ENCODE measurements at places on chromosomes 4 and X. TPM values are rescaled to one million over a fixed set of nuclear protein-coding genes. Genes with fewer than 3 reads are reported as not detected.

Gene IKBKG
- total RNA-seq = 25.2 TPM

Gene CYSLTR1
- total RNA-seq = 5.3 TPM

GRCh38 chr4:189202182-189202868 is 738.3 kb upstream of the FRG1 start:
- DNase-seq = peak; percentile 78

- DNase-seq = no peak
Observed at GRCh38 chr4:108247387-108248049, 78.8 kb upstream of the LEF1 start.

DNA sequence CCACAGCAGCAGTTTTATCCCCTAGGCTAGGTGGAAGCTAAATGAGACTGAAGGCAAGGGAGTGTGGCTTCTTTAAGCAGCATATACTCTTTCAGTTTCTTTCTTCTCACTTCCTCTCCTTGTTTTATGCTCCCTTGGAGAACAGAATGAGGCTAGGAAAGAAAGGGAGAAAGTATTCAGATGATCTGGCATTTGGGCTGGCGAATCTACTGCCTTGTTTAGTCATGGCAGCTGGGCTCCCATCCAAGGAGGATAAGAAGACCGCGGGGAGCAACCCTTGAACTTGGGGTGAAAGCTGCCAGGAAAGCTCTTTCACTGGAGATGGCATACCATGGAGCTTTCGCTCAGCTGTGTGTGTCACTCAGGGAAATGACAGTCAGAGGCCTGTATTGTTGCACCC is 72.1 kb downstream of the ARHGEF38 start:
- no peak for DNase-seq

- peak; percentile 90 for DNase-seq
Observed at GRCh38 chrX:2608638-2609430, 82.3 kb upstream of the CD99 start.

- DNase-seq = no peak
Observed at GRCh38 chr4:11715753-11716521, 287.2 kb upstream of the HS3ST1 start.

DNA sequence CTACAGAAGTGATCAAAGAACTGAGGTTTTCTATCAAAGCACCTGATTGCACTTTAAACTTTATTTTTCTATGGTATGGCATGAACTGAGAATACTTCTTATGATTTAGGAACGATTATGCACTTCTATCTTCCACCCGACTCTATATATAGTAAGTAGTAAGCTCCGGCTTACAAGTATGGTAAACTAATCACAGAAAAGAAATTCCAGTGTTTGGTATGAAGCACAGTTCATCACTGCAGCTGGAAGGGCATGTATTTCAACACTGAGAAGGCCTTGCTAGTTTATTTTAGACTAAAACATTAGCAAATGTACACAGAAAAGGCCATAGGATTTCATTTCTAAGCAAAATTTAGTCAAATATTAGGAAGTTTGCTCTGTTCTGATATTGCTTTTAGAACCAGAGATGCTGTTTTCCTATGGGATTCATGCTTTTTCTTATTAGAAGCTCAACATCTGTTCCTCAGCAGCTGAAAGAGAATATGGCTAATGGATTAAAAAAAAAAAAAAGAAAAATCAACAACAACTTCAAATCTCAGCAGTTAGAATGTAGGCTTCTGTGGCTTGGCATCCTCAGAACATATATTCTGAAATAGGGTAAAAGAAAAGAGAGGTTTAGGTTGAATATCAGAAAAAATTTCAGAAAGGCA is 273.5 kb downstream of the C4orf33 start:
- DNase-seq = no peak

DNA sequence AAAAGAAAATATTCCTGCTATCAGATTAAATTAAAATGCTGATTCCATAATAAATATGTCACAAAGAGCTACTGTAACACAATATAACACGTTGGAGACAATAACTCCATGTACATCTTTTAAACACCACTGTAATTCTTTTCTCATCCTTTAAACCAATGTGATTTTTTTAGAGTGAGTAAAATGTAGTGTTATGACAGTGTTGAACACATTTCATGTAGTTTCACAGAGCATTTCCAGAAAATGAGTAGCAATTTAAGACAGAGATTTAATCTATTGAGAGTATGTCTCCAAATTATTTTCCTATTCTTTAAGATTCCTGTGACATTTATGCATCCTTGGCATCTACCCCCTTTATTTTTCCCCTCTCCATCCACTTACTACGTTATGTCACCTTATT is 17.1 kb upstream of the PRRG1 start:
- DNase-seq = no peak

- no peak for DNase-seq
Observed at GRCh38 chr4:169945636-169946035, 80.6 kb downstream of the MFAP3L start.

DNA sequence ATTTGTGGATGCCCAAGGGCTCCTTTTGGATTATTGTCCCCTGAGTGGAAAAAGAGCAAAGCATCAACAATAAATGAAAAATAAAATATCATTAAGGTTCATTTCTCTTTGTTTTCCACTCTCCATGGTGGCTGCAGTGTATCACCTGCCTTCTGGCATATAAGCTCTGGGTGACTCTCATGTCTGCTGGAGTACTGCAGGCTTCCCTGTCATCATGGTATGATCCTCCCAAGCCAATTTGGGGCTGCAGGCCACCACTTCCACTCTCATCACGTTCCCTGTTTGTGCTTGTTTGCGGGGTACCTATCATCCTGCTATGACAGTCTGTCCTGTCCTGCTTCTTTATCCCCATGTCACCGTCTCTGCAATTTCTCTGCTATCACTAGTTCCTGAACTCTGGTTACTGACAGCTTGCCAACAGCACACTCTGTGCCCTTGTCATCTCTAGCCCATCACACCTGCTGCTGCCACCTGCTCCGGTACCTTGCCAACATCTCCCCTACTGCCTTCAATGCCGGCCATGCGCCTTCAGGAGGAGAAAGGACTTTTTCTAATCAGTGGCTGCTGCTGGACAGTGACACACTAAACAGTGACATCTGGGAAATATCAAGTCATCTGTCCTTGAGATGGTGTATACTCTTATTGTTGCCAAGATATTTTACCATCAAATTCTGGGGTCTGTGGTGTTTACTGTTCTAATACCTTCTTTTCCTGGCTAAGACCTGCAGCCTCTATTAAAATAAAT is 23.0 kb upstream of the FGF5 start:
- DNase-seq = no peak

GRCh38 chr4:7585768-7586167 is 151.0 kb upstream of the PSAPL1 start:
- no peak for DNase-seq

- DNase-seq = peak; percentile 70
Observed at GRCh38 chr4:37890801-37891259, at the start of gene TBC1D1. TSS of gene TBC1D1 (plus strand) at chr4:37891084. CDS start at chr4:37902096, 11,012 bp downstream.

- DNase-seq = no peak
Observed at GRCh38 chr4:17667253-17667652, 52.8 kb downstream of the MED28 start.

GRCh38 chrX:130155564-130155963 is 10.1 kb downstream of the AIFM1 start:
- DNase-seq = no peak

Data from sciatic nerve (tissue), 2 donors.